T-helper 2 cell (primary cell): ENCODE measurements at places on chromosomes 5 and 9.

DNA sequence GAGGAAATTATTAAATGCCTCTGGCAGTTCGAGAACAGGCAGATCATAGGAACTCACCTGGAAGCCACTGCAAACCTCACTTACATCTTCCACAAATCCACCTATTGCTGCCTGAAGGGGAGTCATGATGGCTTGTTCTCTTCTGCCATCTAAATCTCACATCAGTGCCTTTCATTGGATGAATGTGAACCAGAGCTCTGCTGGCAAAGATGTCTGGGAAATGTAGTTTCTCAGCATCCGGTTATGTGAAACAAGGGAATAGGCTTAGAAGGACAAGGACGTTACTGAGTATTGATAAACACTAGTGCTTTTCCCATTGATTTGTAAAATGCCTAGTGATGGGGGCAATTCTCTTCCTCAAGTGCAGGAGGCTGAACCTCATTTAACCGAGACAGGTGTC, 483.3 kb downstream of the ARHGEF28 start:
- DNase-seq, result no peak

GRCh38 chr9:130466537-130467217, 21.9 kb downstream of the ASS1 start:
- DNase-seq, result no peak

- DNase-seq, result no peak
Observed at GRCh38 chr5:143471666-143472464, 68.4 kb upstream of the NR3C1 start.

DNA sequence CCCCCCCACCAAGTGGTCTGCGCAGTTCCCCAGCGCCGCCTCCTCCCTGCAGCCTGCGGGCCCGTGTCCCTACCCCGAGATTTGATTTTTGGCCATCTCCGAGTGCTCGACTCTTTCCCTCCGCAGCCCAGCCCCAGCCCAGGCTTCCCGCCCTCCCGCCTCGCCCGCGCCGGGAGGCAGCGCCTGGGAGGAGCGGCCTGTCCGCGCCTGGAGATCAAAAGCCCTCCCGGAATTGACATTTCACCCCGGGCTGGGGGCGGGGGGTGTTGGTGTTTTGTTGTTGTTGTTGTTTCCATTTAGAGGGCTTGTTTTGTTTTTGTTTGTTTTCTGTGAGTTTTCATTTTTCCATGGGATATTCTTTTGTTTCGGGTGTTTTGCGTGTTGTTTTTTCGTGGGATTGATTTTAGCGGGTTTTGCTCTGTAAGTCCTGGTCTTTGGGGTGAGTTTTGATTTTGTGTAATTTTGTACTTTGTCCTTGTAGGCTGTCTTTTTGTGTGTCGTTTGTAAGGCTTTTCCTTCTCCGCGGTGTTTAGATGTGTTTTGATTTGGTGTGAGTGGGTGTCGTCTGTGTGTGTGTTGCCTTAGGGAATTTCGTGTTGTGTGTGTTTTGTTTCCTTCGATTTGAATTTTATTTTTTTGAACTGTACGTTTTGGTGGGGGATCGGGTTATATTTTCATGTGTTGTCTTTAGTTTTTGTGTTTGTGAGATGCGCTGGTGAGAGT, 1.7 kb upstream of the PAX5 start:
- DNase-seq, result no peak

DNA sequence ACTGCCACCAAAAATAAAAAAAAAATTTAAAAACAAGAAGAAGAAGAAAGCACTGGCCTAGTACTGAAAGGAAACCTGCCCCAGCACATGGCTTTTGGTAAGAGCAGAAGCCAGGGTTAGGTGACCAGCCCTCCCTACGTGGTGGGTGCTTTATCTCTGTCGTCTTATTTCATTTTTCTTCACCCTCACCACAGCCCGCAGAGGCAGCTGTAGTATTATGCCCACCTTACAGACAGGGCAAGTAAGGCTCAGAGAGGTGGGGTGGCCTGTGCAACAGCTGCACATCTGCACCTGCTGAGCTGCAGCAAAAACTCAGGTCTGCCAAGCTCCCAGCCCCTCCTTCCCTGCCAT, 140.8 kb upstream of the LMX1B start:
- DNase-seq, result no peak

- DNase-seq, result no peak
Observed at GRCh38 chr5:116980581-116980980, 406.0 kb upstream of the SEMA6A start.

- no peak for DNase-seq
Observed at GRCh38 chr5:75274486-75274885, 37.8 kb upstream of the ANKRD31 start.

GRCh38 chr5:172343741-172344140, 60.2 kb upstream of the UBTD2 start:
- DNase-seq, result no peak

DNA sequence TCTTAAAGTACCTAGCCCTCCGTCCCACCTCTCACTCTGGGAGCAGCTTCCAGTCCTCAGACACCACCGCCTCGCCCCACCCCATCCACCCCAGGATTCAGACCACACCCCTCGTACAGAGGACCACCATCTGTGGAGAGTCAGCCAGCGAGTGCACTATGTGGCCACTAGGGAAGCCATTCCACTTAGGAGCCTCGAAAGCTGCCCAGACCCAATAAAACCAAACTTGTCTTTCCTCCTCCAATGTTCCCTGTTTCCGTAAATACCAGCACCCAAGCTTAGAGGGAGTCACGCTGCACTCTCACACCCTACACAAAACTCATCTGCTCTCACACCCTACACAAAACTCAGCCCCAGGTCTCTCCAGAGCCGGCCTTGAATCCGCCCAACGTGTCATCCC, 1.9 kb downstream of the GCNT4 start:
- peak; percentile 19 for DNase-seq

DNA sequence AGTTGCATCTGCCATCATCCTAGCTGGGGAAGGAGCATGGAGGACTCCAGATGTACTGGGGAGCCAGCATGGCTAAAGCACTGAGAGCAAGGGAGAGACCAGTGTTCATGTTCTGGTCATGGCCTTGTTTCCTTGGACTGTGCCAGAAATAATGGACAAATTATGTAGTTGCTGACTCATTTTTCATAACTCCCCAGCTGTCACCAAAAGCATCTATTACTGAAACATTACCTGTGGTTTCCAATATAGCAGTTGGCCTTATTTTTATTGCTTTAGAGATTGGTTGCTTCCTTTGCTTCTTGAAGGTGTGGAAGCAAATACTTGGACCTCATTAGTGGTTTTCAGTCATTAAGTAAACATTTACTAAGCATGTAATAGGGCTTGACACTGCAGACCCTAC, 11.3 kb downstream of the RALGPS1 start:
- DNase-seq, result no peak

GRCh38 chr9:87178302-87178701, 231.0 kb upstream of the GAS1 start:
- DNase-seq, result no peak

DNA sequence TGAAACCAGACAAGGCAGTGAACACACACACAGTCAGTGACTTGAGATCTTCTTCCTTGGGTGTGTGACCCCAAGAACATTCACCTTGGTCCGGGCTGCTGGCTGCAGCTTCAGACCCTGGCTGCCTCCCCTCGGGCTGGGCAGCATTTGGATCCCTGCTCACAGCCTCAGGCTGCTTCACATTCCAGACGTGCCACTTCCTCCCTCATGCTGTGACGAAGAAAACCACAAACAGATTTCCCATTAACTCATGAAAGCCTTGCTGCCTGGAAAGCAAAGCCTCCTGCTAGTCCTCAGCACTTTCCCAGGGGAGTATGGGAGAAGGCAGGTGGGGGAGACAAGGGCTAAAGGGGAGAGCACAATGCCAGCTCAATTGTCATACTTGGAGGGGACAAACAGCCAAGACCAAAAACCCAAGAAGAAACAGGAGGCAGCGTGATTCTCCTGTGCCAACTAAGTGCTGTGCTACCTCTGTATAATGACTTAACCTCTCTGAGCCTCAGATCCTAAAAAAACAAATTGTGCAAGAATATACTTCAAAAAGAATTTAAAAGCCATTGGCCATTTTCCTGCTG, 594.6 kb upstream of the BRINP1 start:
- no peak for DNase-seq

- DNase-seq, result no peak
Observed at GRCh38 chr5:153991168-153991567, 47.5 kb downstream of the FAM114A2 start.

DNA sequence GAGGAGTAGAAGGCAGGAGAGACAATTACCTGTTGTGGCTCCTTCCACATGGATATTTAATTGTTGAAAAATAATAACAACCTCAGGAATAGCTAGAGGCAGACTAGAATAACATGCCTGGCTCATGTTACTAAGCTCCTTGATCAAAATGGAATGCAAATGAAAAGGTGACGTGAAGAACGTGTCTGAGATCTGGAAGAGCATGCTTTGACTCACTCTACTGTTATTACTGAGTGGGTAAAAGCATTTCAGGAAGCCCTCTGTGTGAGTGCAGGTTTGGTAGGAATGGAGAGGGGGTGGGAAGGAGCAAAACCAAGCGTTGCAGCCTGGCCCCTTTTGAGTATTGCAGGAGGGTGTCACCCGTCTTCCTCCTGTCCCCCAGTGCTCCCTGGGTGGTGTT, 84.8 kb downstream of the EQTN start:
- DNase-seq, result no peak

GRCh38 chr9:19481121-19481870, 72.5 kb downstream of the ACER2 start:
- no peak for DNase-seq

DNA sequence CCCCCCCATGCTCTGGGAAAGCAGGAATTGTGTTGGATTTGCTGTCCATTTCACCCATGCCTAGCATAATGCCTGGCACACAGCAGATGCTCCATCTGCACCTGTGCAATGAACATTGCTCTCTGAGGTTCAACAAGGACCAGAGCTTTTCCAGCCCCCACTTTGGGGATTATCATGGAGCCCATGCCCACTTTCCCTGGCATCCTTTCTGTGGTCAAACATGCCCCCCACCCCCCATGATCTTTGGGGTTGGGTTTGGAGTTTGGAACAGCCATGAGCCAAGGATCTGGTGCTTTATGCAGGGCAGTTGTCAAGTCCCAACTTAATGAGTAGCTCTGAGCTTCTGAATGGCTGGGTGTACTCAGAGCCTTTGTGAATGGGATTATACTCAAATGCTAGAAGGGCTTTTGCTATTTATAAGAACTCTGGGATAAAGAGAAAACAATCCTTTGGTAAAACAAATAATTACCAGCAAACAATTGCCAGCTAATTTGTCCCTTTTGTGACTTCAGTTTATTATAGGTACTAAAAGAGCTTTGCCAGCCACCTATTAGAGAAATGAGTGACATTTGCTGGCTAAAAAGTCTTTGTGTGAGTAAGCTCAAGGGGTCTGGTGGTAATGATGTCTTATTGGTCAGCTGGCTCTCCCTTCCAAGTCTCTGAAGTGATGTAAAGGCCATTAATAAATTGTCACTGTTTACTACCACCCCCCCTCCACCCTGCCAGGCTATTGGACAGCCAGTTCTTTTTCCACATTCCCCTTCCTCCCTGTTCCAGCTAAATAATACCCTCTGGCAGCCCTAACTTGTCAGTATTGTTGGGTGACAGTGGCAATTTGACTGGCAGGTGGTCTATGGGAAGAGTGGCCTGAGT, 182.3 kb downstream of the MACROH2A1 start:
- DNase-seq, result no peak

DNA sequence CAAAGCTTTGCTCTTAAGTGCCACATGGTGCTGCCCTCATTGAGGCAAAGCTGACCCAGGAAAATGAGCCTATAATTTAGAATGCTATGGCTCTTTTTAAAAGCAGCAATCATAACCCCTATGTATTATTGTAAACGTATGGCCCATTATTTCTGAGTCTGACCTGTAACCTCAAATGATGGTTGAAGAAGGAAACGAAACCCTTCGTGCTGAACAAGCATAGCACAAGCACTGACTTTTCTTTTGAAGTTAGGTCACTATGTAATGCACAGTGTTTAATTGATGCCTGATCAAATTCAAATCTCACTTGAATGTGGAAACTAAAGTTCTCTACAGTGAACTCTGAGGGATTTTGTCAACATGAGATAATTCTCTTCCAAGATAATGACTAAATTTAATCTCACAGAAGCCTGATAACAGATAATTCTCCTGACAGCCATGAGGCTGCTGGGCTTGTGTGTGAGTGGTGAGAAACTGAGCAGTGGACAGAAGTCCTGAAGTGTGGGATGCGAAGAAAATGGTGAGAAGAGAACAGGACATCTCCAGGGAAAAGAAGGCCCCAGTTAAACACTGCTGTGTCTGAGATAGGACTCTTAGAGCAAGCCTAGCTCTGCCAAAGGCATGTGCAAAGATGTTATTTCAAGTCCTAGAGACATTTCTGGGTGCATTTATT, 226.9 kb downstream of the MAN2A1 start:
- no peak for DNase-seq

DNA sequence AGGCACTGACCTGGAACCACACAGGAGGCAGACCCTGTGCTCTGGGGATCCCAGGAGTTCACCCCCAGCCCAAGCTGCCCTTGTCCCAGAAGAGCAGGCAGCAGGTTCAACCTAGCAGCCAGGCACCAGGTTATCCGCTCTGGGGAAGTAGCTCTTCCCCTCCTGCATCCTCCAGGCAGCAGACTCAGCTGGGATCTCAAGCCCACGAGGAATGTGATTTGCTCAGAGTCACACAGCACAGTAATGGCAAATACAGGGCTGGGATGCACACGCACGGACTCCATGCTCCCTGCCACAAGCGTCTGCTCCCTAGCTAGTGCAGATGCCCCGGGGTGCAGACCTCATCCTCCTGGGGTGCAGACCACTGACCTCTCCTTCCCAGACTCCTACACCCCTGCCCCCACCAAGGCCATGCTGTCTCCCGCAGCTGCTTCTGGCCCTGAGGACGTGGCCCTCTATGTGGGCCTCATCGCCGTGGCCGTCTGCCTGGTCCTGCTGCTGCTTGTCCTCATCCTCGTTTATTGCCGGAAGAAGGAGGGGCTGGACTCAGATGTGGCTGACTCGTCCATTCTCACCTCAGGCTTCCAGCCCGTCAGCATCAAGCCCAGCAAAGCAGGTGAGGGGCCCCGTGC, 25.5 kb downstream of the HK3 start:
- DNase-seq, result no peak

GRCh38 chr5:143434261-143435209, 31.0 kb upstream of the NR3C1 start:
- DNase-seq, result peak; percentile 91

GRCh38 chr5:173789031-173789920, 98.9 kb upstream of the CPEB4 start:
- no peak for DNase-seq

- DNase-seq, result peak; percentile 15
Observed at GRCh38 chr5:111072949-111073682, 1.6 kb downstream of the TSLP start.

- no peak for DNase-seq
Observed at GRCh38 chr9:31272456-31273295, 1111.8 kb upstream of the ACO1 start.

GRCh38 chr5:80964919-80965318, 4.8 kb downstream of the RASGRF2 start:
- peak; percentile 64 for DNase-seq
